ENCODE measurements at places on chromosomes 6 and 20.
A peak's percentile ranks its signal among the peaks of the same experiment; 100 is the strongest.

DNA sequence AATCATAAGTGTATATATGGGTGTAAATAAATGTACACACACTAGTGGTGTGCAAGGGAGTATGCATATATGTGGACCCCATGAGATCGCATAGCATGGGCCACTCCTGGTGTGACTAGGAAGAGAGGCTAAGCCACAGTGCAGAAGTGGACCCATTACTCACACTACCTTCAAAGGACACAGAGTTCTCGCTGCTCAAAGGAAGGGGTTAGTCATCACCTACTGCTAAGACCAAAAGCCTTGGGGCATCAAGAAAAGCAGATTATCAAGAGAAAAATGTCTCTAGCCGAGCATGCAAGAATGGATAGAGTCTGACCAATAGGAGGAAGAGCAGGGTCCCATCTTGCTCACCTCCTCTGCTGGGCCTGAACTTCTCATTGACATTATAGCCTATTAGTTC is 195.5 kb downstream of the MAFB start:
- no peak for DNase-seq

GRCh38 chr6:166996406-166996805 is 2.8 kb upstream of the CEP43 start:
- peak; percentile 87 for DNase-seq

DNA sequence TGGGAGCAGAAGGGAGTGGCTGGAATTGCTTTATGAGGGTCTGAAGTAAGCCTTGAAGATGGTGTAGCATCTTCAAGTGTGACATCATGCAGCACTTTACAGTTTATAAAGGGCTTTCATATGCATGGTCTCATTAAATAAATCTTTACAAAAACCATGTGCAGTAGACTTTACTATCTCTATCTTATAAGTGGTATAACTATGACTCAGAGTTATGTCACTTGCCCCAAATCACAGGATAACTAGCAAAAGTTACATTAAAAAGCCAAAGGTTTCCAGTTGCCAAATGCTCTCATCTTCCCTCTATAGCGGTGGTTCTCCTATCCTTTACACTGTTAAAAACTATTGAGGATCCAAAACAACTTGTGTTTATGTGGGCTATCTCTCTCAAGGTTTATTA is 687.7 kb upstream of the MARCKS start:
- DNase-seq, result no peak

DNA sequence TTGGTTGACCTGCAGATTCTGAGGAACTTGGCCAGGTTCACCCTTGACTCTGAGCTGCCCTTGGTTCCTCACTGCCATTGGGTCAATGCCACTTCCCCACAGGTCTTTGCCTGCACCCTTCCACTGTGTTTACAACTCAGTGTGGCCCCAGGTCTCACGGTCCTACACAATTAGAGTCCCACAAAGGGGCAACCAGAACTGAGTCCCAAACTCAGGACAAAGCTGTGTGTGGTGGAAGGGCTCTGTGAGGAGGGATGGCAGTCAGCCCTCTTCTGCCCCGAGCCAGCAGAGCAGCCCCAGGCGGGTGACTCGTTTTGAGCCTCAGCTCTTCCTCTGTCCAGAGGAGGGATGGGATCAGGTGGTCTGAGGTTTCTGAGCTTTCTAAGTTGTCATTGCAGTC is 69.5 kb downstream of the NPEPL1 start:
- DNase-seq, result no peak

- no peak for DNase-seq
These were observed 1.4 kb downstream of the SLC35F1 start for GRCh38 chr6:117908246-117909068.

DNA sequence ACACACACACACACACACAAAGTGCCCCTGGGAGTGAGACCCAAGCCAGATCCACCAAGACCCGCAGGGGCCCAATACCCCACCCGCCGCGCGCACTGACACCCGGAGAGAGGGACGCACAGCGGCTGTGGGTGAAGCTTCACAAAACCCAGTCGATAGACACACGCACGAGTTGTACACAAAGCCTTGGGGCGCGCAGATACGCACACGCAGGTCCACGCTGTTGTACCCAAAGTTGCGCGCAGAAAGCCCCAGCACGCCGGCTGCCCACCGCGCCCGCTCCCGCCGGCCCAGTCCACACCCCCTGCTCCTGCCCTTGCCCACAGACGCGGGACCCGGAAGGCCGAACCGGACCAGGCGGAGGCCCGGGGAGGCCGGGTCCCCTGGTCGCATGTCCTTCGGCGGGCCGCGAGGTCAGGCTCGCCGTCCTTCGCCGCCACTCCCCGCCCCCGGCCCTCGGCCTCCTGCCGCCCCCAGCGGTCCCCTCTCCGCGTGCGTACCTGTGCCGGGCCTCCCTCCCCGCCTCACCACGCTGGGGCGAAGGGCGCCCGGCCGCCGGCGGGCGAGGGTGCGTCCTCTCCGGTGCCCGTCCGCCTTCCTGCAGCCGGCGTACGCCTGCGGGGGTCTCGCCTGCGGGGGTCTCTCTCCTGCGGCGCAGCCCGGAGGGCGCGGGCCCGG is at the start of gene TMEM74B:
Gene TMEM74B, minus strand, starts transcription at position 344 of the 678 bp plus-strand sequence. CDS start 1,180 bp downstream, outside the sequence.
- DNase-seq, result no peak

- no peak for DNase-seq
These were observed 55.0 kb downstream of the EDN1 start for GRCh38 chr6:12344961-12345693.

DNA sequence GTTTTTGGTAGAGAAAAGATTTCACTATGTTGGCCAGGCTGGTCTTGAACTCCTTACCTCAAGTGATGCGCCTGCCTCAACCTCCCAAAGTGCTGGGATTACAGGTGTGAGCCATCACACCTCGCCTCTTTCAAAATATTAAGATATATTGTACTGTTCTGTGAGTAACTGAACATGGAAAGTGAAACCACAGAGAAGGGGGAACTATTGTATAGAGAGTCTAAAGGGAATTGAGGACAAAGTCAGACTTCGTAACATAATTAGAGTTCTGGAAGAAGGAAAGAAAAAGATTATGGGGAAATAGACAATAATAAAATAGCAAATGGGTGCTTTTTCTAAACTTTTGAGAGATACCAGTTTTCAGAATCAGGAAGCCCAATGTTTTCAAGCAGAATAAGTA is 17.4 kb upstream of the AKAP7 start:
- DNase-seq, result no peak

DNA sequence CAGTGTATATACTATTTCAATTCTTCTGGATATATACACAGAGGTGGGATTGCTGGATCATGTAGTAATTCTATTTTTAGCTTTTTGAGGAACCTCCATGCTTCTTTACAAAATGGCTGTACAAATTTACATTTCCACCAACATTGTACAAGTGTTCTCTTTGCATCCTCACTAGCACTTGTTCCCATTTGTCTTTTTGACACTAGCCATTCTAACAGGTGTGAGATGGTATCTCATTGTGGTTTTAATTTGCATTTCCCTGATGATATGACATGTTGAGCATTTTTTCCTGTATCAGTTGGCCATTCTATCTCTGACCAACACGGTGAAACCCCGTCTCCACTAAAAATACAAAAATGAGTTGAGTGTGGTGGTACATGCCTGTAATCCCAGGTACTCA is 68.1 kb upstream of the PMEPA1 start:
- DNase-seq, result no peak

- no peak for DNase-seq
These were observed 122.0 kb downstream of the HTR1B start for GRCh38 chr6:77341058-77341986.

GRCh38 chr20:49381558-49382493 is 100.6 kb downstream of the KCNB1 start:
- DNase-seq, result no peak

GRCh38 chr20:52150440-52151258 is 40.9 kb downstream of the ZFP64 start:
- DNase-seq, result peak; percentile 44

DNA sequence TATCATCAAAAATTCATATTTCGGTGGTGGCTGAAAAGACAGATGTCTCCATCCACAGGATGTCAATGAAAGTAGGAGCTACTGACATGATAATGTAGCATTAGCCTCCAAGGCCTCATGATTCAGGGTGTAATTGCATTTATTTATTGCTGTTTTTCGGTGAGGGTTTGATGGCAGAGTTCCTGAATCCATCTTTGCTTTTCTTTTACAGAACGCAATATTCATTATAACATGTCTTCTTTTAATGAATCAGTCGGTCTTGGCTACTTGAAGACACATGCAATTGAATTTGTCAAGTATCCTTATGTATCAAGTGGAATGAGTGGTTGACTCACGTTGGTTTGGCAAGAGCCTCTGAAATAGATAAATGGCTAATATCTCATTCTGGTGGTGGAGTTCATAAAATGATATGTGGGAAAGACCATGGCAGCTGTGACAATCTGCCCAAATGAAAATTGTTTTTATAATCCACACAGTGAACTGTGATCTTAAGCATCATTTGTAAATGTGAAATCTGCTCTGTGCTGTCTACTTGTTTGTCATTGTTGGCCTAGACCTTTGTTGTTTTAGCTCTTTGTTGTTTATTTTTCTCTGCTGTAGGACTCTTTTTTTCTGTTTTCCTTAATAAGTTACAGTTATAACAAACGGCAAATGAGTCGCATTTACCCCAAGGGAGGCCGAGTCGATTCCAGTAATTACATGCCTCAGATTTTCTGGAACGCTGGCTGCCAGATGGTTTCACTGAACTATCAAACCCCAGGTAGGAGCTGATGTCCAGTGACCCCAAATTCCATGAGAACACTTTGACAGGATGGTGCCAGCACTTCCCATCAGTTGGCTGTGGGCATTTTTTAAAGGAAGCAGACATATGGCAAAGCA is 105.7 kb upstream of the LAMP5 start:
- DNase-seq, result no peak

GRCh38 chr20:371755-372542 is 8.6 kb upstream of the TRIB3 start:
- DNase-seq, result peak; percentile 96

DNA sequence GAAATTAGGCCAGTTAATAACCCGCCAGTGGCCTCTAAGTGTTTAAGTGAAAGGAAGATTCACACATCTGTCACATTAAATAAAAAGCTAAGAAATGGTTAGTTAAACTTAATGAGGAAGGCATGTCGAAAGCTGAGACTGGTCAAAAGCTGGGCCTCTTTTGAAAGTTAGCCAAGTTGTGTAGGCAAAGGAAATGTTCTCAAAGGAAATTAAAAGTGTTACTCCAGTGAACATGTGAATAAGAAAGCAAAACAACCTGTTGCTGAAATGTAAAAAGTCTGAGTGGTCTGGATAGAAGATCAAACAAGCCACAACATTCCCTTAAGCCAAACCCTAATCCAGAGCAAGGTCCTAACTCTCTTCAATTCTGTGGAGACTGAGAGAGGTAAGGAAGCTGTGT is 10.9 kb upstream of the MTRF1L start:
- peak; percentile 43 for DNase-seq

GRCh38 chr6:101236709-101237108 is 156.8 kb upstream of the GRIK2 start:
- no peak for DNase-seq

- DNase-seq, result no peak
These were observed 539.3 kb upstream of the AGPAT4 start for GRCh38 chr6:161813156-161813555.

GRCh38 chr6:169227116-169227515 is 26.5 kb downstream of the THBS2 start:
- no peak for DNase-seq

GRCh38 chr20:13683833-13684232 is 45.1 kb upstream of the TASP1 start:
- DNase-seq, result no peak

- DNase-seq, result no peak
These were observed 7.9 kb downstream of the EPB41L1 start for GRCh38 chr20:36162272-36162966.

GRCh38 chr6:90019216-90019615 is 124.9 kb downstream of the GJA10 start:
- no peak for DNase-seq

DNA sequence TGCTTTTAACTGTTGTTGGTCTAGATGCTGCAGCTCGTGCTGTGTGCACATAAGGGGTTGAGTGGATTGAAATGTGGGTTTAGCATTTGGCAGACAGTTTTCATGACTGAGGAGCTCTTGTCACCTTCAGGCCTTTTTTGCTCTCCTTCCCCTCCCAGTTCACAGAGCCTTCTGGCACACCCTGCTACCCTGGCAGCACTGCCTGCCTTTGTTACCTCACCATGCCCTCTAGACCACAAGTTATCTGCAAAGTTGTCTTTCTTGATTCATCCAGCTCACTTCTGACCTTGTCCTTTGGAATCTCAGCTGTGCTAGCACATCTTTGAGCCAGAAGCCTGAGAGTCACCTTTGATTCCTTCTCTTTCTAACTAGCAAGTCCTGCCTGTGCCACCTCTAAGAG is 348.9 kb upstream of the ZFP64 start:
- DNase-seq, result no peak

DNA sequence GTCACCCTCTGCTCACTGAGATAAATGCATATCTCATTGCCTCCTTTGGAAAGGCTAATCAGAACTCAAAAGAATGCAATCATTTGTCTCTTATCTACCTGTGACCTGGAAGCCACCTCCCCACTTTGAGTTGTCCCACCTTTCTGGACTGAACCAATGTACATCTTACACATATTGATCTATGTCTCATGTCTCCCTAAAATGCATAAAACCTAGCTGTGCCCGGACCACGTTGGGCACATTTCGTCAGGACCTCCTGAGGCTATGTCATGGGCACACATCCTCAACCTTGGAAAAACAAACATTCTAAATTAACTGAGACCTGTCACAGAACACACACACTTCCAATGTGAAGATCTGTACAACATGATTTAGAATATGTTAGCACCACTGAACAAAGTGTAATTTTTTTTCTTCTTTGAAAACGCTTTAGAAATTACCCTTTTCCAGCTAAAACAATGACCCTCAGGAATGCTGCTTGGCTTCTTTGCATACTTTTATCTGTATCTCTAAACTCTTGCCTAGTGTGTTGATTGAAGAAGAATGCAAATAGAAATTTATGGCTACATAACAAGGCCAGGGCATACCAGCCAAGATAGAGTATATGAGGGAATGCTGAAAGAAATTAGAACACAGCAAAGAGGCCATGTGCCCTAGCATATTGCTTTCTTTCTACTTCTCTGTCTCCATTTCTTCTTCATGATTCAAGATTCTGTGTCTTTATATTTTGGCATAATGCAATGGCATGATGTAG is 84.6 kb upstream of the DST start:
- no peak for DNase-seq

GRCh38 chr20:23029324-23029723 is 5.8 kb upstream of the SSTR4 start:
- no peak for DNase-seq

DNA sequence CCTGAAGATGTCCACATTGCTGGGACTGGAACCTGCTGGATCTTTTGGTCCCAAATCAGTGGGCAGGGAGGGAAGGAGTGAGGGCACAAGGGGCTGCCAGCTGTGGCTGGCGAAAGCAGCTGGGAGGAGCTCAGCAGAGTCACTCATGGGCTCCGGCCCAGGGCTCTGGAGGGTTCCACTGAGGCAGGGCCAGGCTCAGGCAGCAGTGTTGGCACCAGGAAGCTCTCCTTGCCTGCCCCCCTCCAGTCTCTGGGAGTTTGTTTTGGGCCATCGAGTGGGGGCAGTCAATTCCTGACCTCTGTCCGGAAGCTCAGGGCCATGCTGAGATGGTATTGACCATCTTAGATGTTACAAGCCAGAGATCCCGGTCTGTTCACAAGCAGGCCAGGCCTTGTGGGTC is 39.1 kb upstream of the IRF4 start:
- no peak for DNase-seq

- no peak for DNase-seq
These were observed 55.6 kb downstream of the ZNF292 start for GRCh38 chr6:87210979-87211378.

GRCh38 chr6:48041894-48042293 is 69.1 kb downstream of the PTCHD4 start:
- DNase-seq, result no peak

GRCh38 chr6:137762168-137763090 is 104.6 kb upstream of the TNFAIP3 start:
- DNase-seq, result no peak

- no peak for DNase-seq
These were observed 68.8 kb upstream of the THEMIS start for GRCh38 chr6:127969701-127970100.

All from AML-193 (cell line).